Activated T-helper 1 cell treated with Interleukin-2 at 50 U/mL for 16 hours (primary cell): ENCODE measurements at places on chromosomes 5 and 9.

GRCh38 chr5:14968796-14969195 lies 97.2 kb upstream of the ANKH start:
- DNase-seq: no peak

- DNase-seq: no peak
These were observed 53.4 kb upstream of the TMC1 start for GRCh38 chr9:72467766-72468738.

- no peak for DNase-seq
These were observed 49.7 kb downstream of the OLFM1 start for GRCh38 chr9:135136991-135137832.

DNA sequence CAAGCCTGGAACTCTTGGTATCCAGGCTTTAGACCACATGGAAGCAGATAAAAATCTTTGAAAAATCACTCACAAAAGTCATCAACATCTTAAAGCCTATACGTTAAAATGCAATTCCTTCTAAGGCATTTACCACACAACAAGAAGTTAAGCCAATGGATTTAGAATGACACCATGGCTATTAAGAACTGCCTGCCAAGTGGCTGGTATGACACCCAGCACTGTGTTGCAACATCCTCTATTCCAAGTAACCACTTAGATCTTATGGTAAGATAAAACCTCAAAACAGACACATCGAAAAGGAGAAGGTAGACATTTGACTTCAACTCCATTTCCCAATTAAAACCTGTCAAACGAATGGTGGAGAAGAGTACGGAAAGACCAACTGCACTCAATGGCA lies 344.2 kb upstream of the SLC30A5 start:
- no peak for DNase-seq

DNA sequence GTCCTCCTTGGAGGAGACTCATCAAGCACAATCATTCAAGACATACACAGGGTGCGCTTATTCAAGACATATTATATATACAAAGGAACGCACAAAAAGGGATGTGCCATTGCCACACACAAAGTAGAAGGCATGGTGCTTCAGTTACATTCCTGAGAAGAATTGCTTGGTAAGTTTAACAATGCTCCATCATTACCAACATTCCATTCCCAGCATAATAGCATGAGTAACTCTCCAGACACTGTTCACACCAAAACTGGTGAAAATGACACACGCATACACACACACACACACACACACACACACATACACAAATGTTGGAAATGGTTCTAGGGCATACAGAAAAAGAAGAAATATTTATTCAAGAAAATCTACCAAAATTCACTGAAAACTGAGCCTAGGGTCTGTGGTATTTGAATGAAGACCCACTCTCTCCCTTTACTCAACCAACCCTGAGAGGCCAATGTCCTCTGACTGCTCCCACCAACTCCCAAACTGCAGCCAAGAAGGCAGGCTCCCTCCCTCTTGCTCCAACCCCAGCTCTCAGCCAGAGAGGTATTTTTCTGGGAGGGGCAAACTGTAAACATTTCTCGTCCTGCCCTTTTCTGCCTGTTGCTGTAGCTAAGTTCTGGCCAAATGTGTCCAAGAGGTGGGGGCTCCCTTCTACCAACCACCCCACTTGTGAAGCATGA lies 19.9 kb downstream of the UGT3A1 start:
- DNase-seq: no peak

DNA sequence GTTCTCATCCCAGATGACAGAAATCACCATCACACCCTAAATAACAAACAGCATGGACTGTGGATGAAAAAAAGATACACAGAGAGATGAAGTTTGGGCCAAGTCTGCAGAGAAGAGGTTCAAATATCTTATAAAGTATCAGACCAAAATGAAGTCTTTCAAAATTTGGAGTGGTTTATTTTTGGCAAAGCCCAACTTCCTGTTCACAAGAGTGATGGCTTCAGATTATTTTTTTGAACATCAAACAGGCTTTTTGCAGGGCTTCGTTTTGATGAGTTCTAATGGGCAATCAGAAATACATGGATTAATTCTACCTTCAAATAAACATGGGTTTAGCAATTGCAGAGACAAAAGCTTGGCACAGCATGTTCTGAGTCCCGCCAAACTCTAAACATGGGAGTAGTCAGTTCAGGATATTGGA lies 378.2 kb upstream of the RPS23 start:
- no peak for DNase-seq
